ENCODE measurements at places on chromosomes 1 and 21. TPM values are rescaled to one million over a fixed set of nuclear protein-coding genes. Genes with fewer than 3 reads are reported as not detected.

GRCh38 chr1:17874710-17875109, 119.6 kb downstream of the ACTL8 start:
- DNase-seq: no peak

GRCh38 chr1:31706384-31707058, 2.7 kb upstream of the COL16A1 start:
- DNase-seq: no peak

- DNase-seq: no peak
These were observed 65.1 kb downstream of the LHX9 start for GRCh38 chr1:197982256-197982655.

Gene RXFP4
- not detected for polyA plus RNA-seq

DNA sequence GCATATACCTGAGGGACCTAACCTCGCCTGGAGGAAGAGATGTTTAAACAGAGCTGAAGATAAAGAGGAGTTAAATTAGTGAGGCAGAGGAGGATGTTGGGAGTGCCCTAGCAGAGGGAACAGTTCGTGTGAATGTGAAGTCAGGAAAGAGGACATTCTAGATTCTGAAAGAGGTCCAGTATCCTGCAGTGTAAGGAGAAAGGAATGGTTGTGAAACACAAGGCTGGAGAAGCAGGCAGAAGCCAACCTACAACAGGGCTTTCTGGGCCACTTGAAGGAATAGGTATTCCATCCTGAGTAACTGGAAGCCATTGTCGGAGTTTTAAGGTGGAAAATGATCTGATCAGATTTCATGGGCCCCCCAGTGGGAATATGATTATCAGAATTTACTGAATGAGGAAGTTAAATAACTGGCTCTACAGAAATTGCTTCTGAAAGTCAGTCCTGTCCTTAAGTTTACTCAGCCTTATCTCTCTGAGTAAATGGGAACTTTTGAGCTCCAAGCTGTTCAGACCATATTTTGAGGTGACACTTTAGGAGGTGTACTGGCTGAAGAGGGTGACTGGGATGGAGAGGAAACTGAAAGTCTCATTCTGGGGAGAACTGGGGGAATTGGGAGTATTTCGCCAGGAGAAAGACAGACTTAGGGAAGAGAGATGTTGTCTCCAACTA, 24.4 kb upstream of the FAAH start:
- no peak for DNase-seq

Gene SPATA45
- polyA plus RNA-seq: not detected

GRCh38 chr1:245019910-245020486, 134.8 kb upstream of the KIF26B start:
- no peak for DNase-seq

Gene HSD11B1
- not detected for polyA plus RNA-seq

GRCh38 chr1:218587900-218588299, 242.8 kb downstream of the TGFB2 start:
- DNase-seq: no peak

DNA sequence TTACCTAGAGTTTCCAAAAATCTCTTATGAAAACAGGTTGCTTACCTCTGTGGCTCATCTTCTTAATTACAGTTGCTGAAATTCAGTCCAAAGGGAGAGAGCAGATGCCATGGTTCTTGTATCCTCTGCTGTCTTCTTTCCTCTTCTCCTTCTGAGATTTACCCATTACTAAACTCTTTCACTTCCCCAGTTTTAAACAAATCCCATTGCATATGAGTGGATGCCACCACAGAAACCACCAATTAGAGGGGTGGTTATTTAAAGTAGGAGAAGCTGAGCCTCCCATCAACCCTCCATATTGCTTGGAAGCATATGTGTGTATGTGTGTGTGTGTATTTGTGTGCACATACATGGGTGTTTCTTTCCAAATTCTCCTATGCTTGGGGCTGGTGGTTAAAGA, 128.5 kb upstream of the KCNK1 start:
- no peak for DNase-seq

Gene KRTAP10-4
- polyA plus RNA-seq: not detected

Gene TTC34
- polyA plus RNA-seq: 0.37 TPM

Gene TSPAN1
- polyA plus RNA-seq: not detected

Measured in naive thymus-derived CD8-positive, alpha-beta T cell (primary cell).